ENCODE measurements at places on chromosomes 7 and 10. TPM values are rescaled to one million over a fixed set of nuclear protein-coding genes. Genes with fewer than 3 reads are reported as not detected.

Gene C10orf67
- 0.29 TPM for total RNA-seq

Gene PRKG1
- total RNA-seq = 36.9 TPM

Gene SLC16A12
- total RNA-seq = 2.6 TPM

Gene NUTM2A
- total RNA-seq = 0.98 TPM

Gene TMEM176A
- total RNA-seq = 28.3 TPM

Gene HOXA3
- 6.4 TPM for total RNA-seq

Gene THSD7A
- 4.4 TPM for total RNA-seq

Gene OR2F2
- total RNA-seq = not detected

Gene CYP51A1
- total RNA-seq = 39.1 TPM

Gene NPC1L1
- total RNA-seq = 0.29 TPM

Gene SPRN
- not detected for total RNA-seq

Gene IGF2BP3
- total RNA-seq = 3.5 TPM

DNA sequence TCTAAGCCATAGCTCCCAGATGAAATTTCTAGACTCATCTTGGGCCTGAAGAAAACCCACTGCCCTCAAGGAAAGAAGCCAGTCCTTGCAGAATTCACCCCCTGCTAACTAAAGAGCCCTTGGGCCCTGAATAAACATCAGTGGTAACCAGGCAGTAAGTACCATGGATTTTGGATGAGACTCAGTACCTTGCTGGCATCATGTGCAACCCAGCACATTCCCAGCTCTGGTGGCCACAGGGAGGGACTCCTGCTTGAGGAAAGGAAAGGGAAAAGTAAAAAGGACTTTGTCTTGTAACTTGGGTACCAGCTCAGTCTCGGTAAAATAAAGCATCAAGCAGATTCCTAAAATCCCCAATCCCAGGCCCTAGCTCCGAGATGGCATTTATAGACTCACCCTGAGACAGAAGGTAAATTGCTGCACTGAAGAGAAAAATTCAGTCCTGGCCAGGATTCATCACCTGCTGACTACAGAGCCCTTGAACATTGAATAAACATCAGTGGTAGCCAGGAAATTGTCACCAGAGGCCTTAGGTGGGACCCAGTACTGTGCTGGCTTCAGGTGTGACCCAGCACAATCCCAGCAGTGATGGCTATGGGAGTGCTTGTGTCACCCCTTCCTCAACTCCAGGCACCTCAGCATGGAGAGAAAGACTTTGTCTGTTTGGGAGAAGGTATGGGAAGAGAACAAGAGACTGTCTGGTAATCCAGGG, 31.2 kb upstream of the SFTPD start:
- no peaks in the 10 kb centered on the region for H3K27me3 ChIP-seq
- DNase-seq = no peak
- peak overlapping the region; percentile 9 for H3K27ac ChIP-seq
- H3K4me3 ChIP-seq = no peak overlapping the region
- H3K4me1 ChIP-seq = peaks cover 3% of the 10 kb centered on the region

DNA sequence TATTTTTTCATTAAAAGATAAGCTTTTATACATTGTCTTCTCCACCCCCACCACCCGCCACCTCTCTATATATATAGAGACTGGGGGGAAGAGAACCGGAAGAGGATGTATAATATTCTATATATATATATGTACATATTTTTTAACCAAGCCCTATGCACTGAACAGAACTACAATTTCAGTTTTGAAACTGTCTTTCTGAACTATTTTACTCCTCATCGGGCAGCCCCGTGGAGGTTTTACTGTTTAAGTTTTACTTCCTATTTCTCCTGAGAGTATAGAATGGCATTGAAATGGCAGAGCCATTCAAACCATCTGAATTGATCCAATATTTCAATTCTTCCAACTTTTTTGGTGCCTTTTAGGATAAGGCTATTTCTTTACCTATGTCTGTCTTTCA, 1047.1 kb downstream of the NRG3 start:
- no peak for DNase-seq
- no peak overlapping the region for H3K27ac ChIP-seq
- no peak overlapping the region for H3K4me3 ChIP-seq
- no peaks in the 10 kb centered on the region for H3K36me3 ChIP-seq

- H3K36me3 ChIP-seq = no peaks in the 10 kb centered on the region
- H3K27ac ChIP-seq = no peak overlapping the region
- no peaks in the 10 kb centered on the region for H3K4me1 ChIP-seq
- H3K4me3 ChIP-seq = no peak overlapping the region
- no peak for DNase-seq
Observed at GRCh38 chr10:1324903-1325302, 268.7 kb downstream of the WDR37 start.

- H3K4me3 ChIP-seq = no peak overlapping the region
- no peak for DNase-seq
- H3K4me1 ChIP-seq = no peaks in the 10 kb centered on the region
- peaks cover 20% of the 10 kb centered on the region for H3K36me3 ChIP-seq
Observed at GRCh38 chr10:133294189-133294588, 14.5 kb downstream of the TUBGCP2 start.

GRCh38 chr10:85638797-85639196, 727.8 kb downstream of the GRID1 start:
- peaks cover 11% of the 10 kb centered on the region for H3K4me1 ChIP-seq
- H3K4me3 ChIP-seq = no peak overlapping the region
- no peak for DNase-seq
- H3K27me3 ChIP-seq = no peaks in the 10 kb centered on the region
- no peaks in the 10 kb centered on the region for H3K36me3 ChIP-seq

- H3K27me3 ChIP-seq = no peaks in the 10 kb centered on the region
- H3K36me3 ChIP-seq = no peaks in the 10 kb centered on the region
- H3K4me1 ChIP-seq = peaks cover 7% of the 10 kb centered on the region
- peak overlapping the region; percentile 85 for H3K4me3 ChIP-seq
- peak overlapping the region; percentile 84 for H3K27ac ChIP-seq
Observed at GRCh38 chr7:5594616-5595544, 171.2 kb upstream of the TNRC18 start.

GRCh38 chr10:99845837-99846382, 63.5 kb downstream of the ABCC2 start:
- peak; percentile 65 for DNase-seq
- H3K36me3 ChIP-seq = no peaks in the 10 kb centered on the region
- H3K4me1 ChIP-seq = no peaks in the 10 kb centered on the region
- no peak overlapping the region for H3K27ac ChIP-seq
- no peaks in the 10 kb centered on the region for H3K27me3 ChIP-seq

DNA sequence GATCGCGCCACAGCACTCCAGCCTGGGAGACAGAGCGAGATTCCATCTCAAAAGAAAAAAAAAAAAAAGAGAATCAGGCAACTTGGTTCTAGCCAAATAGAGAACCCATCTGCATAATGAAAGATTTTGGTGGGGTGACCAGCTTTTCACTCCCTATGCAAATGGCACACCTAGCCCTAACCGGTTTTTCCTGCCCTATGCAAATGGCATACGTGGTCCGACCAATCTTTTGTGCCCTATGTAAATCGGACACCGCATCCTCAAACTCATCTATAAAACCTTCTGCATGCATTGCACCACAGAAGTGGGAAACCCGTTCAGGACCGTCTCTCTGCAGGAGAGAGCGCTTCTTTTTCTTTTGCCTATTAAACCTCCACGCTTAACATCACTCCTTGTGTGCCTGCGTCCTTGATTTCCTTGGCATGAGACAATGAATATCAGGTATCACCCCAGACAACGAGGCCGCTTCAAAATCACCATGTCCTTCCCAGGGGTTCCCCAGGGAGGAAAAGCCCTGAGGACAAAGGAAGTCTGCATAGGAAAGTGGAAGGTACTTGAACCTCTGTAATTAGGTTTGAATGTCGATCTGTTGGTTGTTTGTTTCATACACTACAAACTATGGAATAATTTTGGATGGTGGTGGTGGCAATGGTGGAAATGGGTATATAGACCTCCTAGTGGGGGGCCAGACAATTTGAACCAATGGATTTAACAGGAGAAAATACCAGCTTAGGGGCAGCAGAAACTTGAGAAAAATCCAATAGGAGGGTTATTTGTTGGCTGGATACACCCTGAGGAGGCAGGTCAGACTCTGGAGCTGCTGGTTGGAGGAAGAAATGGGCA, 396.2 kb downstream of the TYW1 start:
- H3K4me3 ChIP-seq = no peak overlapping the region
- no peaks in the 10 kb centered on the region for H3K27me3 ChIP-seq
- H3K27ac ChIP-seq = no peak overlapping the region

DNA sequence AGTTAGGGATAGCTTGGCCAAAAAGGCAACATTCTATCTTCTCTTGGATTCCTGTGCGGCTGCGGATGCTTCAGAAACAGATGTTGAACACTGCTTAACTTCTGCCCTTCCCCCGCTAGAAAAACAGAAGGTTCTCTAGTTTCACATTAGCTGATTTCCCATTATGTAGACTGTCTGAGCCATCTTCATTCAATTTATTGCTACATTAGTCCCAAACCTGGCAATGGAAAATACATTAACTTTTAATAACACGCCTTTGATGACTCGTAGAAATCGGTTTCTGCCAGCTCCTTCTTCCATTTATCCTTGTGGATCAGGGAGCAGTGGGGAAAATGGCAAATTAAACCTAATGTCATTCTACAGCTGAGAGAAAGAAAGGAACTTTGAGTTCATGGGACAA, 119.9 kb downstream of the SLC16A9 start:
- H3K27ac ChIP-seq = no peak overlapping the region
- DNase-seq = no peak
- H3K27me3 ChIP-seq = no peaks in the 10 kb centered on the region
- no peaks in the 10 kb centered on the region for H3K36me3 ChIP-seq

DNA sequence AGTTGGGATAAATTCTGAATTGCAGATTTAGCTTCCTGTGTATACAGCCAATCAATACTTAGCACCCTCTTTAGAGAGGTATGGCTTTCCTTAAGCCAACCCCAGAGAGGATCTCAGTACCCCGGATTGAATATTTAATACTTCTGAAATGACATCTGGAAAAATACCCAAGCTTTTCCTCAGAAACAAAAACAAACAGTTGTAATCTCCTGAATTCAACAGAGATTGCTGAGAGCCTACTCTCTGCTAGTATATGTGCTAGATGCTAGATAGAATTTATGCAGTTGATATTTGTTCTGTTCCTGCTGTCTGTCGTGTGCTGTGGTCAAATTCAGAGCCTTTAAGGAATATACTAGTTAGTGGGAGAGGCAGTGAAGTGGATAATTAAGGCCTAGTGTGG, 21.1 kb downstream of the STARD3NL start:
- H3K4me3 ChIP-seq = no peak overlapping the region
- DNase-seq = no peak
- no peak overlapping the region for H3K27ac ChIP-seq
- H3K4me1 ChIP-seq = peaks cover 7% of the 10 kb centered on the region
- no peaks in the 10 kb centered on the region for H3K27me3 ChIP-seq

DNA sequence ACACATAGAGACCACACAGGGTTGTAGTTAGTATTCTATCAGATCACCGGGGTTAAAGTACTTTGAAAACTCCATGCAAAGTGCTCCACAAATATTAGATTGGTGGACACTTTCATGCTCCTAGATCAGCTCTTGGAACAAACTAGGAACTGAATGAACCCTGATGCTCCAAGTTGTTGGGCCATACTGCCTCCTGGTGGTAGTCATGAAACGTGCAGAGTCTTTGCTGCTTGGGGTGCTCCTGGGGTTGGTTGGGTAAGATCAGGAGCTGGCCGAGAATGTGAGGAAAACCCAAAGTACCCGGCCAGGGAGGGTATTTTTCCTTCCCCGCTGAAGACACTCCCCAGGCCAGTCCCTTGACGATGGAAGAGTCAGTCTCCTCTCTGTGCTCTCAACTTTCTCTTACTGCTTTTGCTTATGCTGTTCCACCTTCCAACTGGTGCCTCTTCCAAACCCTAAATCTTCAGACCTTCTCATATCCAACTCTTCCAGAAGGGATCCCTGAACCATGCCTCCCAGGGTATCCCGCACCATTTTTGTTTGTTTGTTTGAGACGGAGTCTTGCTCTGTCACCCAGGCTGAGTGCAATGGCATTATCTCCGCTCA, 918 bp upstream of the RPEL1 start:
- no peak overlapping the region for H3K27ac ChIP-seq
- H3K27me3 ChIP-seq = no peaks in the 10 kb centered on the region
- no peak overlapping the region for H3K4me3 ChIP-seq
- no peaks in the 10 kb centered on the region for H3K36me3 ChIP-seq
- peak; percentile 66 for DNase-seq
- H3K4me1 ChIP-seq = no peaks in the 10 kb centered on the region

DNA sequence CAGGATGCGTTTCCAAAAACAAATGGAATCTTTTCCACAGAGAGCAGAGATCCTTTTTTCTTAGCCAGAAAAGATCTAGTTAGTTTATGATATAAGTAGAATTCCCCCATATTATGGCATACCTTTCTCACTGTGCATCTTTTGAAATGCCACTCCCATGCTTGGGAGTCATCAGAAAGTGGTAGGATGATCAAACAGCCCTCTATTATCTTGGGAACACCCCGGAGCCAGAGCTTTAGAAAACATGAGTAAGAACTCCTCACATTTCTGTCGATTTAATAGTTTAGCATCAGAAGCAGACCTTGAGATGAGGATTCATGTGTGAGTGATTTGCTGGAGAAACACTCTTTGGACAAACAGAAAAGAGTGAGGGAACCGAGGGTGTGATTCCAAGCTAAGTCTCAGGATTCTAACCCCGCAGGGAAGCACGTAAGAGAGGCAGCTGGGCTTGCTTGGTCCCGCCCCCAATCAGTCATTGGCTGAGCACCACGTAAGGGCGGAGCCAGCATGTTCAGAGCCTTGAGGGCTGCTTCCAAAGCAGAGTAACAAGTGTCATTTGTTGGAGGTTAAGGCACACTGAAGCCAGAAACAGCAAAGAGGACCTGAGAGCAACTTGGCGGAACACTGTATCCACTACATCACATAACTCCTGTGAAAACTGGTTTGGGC, 43.7 kb upstream of the NXPH1 start:
- no peak overlapping the region for H3K27ac ChIP-seq
- no peaks in the 10 kb centered on the region for H3K36me3 ChIP-seq
- no peak overlapping the region for H3K4me3 ChIP-seq
- H3K4me1 ChIP-seq = no peaks in the 10 kb centered on the region
- no peak for DNase-seq
- peaks cover 15% of the 10 kb centered on the region for H3K27me3 ChIP-seq

DNA sequence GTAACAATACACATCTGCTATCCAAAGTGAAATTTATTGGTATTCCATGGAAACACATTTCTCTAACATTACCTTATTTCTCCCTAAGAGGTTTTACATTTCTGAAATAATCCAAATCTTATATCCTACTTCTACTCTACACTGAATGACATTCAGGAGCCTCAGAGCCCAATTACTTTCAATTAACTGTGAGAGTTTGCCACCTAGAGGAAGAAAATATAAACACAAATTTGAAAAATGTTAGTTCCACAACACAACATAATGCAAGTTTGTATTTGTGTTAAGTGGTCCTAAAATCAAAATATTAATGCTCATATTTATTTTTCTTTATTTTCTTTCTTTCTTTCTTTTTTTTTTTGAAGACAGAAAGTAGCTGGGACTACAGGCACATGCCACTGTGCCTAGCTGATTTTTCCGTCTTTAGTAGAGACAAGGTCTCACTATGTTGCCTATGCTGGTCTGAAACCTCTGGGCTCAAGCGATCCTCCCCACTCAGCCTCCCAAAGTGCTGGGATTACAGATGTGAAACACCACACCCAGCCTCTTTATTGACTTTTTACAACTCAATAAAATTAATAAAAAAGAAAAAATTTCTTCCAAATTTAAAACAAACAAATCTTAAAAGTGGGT, 46.0 kb downstream of the ATAD1 start:
- no peaks in the 10 kb centered on the region for H3K27me3 ChIP-seq
- no peak for DNase-seq
- H3K27ac ChIP-seq = no peak overlapping the region
- no peak overlapping the region for H3K4me3 ChIP-seq
- no peaks in the 10 kb centered on the region for H3K4me1 ChIP-seq
